ENCODE measurements at places on chromosomes 12 and 14. TPM values are rescaled to one million over a fixed set of nuclear protein-coding genes. Genes with fewer than 3 reads are reported as not detected.

Gene OR6C2
- total RNA-seq = not detected

Gene IL22
- total RNA-seq = not detected

Gene CELA1
- total RNA-seq = not detected

Gene INTS13
- 49.2 TPM for total RNA-seq

Gene CCDC197
- not detected for total RNA-seq

Gene CEBPE
- total RNA-seq = not detected
